Retinal pigment epithelial cell (primary cell): ENCODE measurements at places on chromosomes 7 and 10.

- DNase-seq, result no peak
Observed at GRCh38 chr7:144763291-144763690, 72.6 kb downstream of the TPK1 start.

GRCh38 chr10:117217196-117217761 lies 20.0 kb downstream of the KCNK18 start:
- DNase-seq, result no peak

DNA sequence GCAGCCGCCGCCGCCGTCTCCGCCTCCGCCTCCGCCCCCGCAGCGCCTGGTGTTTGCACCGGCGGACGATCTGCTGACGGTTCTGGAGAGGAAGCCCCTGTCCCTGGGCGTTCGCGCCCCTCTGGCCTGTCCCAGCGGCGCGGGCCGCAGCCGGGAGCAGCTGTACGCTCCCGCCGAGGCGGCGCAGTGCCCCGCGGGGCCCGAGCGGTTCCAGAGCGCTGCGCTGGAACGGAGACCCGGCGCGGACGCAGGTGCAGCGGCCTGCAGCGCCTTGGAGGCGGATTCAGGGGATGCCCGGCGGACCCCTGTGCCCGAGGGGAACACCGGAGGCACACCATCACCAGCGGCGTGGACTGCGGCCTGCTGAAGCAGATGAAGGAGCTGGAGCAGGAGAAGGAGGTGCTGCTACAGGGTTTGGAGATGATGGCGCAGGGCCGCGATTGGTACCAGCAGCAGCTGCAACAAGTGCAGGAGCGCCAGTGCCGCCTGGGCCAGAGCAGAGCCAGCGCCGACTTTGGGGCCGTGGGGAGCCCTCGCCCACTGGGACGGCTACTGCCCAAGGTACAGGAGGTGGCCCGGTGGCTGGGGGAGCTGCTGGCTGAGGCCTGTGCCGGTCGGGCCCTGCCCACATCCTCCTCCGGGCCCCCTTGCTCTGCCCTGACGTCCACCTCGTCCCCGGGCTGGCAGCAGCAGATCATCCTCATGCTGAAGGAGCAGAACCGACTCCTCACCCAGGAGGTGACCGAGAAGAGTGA lies 24.8 kb upstream of the ZNF735 start:
- DNase-seq, result no peak

- no peak for DNase-seq
Observed at GRCh38 chr7:134701272-134701671, 54.6 kb downstream of the BPGM start.

- DNase-seq, result no peak
Observed at GRCh38 chr10:95550073-95550672, 11.0 kb downstream of the SORBS1 start.

DNA sequence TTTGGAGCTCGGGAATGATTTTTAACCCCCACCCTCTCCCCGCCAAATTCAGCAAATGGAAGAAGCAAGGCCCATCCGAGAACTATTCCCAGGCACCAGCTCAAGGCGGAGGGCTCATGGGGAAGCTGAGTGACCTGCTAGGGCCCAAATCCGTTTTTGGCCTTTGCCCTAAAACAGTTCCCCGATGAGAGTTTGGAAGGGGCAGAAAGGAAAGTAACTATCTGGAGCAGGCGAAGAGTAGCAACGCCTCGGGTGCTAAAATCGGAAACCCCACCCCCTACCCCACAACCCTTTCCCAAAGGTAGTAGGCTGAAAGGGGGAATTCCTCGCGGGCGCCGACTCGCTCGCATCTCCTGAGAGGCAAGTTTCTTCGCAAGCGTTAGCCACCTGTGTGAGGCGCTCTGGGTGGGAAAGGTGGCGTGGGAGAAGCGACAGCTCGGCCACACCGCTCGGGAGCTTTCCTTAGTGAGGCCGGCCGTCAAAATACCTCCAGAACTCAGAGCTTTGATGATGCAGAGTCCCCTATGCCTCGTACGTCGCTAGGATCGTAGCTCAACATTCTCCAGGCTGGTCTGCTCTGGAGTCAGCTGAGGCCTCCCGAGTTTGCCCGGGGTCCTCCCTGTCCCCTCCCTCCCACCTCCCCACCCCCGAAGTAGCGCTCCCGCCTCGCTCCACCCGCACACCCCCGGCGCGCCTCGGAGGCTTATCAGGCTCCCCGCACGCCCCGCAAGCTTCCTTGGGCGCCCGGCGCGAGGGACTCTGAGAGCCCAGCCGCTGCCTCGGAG lies 642 bp upstream of the PRKG1 start:
- no peak for DNase-seq

GRCh38 chr10:85047170-85047834 lies 718.9 kb downstream of the CCSER2 start:
- DNase-seq, result no peak

- no peak for DNase-seq
Observed at GRCh38 chr7:137611606-137612005, 235.2 kb downstream of the DGKI start.

GRCh38 chr7:1476859-1477258 lies 17.6 kb upstream of the MICALL2 start:
- no peak for DNase-seq

DNA sequence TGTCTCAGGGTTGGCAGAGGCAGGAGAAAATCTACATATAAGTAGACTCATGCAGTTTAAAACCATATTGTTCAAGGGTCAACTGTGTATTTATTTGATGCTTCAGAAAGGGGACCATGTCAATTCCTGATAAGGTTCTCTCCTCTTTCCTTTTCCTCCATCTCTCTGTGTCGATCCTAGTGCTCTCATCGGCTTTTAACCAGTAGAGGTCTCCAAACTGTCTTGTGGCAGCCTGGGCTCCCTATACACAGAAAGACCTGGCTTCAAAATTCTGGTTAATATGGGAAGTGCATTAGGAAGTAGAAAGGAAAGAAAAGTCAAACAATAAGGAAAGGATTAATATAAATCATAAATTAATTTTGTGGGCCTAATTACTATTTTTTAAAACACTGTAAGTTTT lies 304.4 kb upstream of the C7orf33 start:
- no peak for DNase-seq

GRCh38 chr7:66013938-66014337 lies 31.9 kb upstream of the GUSB start:
- DNase-seq, result peak; percentile 60

DNA sequence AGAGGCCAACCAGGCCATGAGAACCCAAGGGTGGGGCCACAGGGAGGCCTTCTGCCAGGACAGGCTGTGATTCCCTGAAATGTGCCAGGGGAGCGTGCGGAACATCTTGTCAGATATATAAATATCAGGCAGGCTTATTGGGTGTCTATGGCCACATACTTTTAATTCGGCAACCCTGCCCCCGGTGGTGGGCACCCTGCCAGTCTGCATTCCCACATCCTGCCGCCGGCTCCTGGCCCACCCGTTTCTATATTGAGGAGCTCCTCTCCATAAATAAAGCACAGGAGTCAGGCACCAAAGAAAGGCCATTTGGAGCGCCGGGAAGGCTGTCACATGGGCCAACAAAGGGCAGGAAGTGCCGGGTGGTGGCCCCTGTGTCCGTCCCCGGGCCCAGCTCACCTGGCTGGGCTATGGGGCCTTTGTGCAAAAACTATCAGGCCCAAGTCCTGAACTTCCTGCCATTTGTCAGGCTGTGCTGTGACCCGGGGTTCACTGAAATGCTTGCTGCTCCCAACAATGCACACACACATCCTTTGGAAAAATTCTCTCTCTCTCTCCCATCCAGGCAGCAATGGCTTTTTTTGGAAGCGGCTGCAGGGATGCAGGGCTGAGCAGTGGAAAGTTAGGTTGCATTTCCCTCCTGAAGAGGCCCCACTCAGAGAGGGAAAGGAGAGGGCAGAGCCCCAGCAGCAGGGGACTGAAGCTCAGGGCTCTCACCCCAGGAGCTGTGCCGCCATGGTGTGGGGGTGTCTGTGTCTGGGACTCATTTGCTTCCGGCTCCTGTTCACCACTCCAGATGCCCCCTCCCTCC lies 25.0 kb upstream of the PODXL start:
- no peak for DNase-seq

DNA sequence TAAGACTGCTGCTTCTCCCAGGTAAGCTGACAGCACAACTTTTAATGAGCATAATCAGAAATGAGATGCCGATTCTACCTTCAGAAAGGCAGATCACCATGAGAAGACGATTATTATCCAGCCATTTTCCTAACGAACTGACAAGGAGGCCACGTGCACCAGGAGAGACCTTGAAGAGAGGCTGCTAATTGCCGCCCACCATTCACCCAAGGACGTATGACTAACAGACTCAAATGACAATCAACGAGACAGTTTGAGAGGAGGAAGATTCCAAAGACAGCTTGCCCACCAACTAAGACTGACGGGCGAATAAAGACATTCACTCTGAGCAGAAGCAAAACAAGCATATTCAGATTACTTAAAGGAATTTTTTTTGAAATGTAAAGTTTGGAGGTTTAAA lies 301.9 kb upstream of the TAC1 start:
- DNase-seq, result no peak

DNA sequence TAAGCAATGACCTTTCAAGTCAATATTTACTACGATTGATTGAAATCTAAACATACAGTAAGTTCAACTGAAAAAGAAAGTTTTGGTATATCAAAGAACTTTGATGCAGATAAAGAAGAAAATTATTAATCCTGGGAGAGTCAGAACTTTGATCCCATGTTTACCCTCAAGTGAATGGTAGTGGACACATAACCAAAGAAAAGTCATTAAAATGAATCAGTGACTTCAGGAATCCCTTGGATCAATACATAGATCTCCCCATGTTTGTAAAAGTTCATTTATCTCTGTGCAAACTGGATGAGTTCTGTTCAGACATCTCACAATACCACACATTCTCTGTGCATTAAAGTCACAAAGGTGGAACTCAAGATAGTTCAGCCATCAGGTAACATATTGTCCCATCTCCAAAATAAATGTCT lies 75.5 kb upstream of the RELN start:
- no peak for DNase-seq
